ENCODE measurements at places on chromosomes 3 and 15.
A peak's percentile ranks its signal among the peaks of the same experiment; 100 is the strongest.

DNA sequence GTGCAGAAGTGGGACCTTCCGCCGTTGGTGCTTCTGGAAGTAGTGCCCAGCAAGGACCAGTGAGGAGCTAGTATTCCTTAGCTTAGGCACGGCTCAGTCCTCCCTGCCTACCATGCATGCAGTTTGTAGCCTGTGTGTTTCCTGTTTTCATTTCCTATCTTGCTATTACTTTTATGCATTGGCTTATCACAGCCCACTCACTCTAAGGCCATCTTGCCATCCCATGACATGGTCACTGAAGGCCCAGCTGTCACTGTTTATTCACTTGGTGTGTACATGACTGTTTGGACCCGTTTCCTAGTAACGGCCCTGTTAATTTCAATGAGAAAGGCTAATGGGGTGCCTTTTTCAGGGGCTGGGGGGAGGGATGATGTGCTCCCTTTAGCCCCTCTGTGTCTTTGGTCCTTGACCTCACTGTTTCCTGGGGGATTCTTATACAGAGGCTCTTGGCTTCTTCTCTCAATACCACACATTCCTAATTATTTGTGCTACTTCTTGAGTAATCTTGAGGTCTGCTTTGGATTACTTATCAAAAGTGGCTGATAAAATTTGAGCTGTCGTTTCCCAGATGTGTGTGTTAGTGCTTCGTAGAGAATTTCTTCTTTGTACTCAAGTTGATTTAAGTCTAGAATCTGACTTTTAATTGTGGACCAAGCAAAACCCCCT is 24.5 kb upstream of the TRAK1 start:
- DNase-seq = peak; percentile 61

DNA sequence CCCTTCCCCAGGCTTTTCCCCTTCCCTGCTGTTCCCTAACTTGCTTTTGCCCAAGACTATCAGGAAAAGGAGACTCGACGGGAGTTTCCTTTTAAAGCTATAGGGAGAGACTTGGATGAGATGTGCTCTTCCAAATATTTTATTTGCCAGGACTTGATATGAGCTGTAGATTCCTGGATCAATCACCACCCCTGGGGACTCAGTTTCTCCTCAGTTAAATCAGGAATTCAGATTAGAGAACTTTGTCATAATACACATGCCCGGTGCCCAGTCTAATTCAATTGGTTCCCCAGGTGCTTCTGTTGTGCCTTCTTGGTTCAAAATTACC is 46.6 kb downstream of the SMAD6 start:
- no peak for DNase-seq

GRCh38 chr15:99976811-99977271 is 243.6 kb upstream of the LYSMD4 start:
- DNase-seq = peak; percentile 39

DNA sequence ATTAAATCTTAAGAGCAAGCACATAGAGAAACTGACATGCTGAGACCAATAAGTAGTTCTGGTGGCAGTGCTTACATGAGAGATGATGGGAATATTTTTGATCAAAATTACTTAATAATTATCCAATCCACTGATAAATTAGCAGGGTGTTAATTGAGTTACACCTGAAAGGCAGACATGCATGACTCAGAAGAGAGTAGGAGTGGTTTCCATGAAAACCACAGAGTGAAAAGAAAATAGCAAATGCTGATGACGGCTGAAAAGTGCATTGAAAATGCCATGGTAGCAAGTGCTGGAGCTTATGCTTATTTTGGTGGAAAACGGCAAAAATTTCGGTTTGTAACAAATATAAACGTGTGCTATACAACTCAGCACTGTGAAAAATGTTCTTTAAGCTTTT is 267.8 kb upstream of the LRRN1 start:
- DNase-seq = no peak

DNA sequence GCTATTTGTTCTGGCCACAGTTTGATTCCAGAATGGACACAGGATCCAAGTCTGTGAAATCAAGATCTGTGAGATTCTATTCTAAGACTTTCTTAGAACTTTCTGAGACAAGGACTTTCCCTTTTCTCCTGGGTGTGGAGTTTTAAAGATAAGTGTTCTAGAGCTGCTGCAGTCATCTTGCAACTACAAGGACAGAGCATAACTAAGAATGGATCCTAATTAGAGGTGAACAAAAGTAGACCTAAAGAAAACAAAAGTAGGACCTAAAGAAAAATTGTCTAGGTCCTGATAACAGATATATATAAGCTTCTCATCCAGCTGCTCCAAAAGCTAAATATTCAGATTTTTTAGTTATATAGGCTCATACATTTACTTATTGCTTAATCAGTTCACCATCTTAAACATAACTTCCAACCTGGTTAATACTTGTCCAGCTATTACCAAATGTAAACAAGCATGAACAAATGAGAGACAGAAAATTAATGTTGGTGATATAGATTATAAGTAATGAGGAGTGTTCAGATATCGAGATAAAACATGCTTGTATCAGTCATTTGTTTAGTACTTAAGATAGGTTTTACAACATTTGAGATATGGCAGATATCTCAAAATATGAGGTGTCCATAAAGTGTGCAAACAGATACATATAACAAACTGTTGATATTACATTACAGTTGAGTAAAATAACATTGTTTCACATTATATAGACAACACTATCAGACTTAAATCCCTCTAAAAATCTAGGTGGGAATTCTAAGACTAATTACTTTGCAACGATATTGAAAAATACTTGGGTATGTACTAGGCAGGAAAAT is 75.1 kb downstream of the CD200 start:
- no peak for DNase-seq
